Stimulated activated CD4-positive, alpha-beta T cell treated with anti-CD3 and anti-CD28 coated beads, Interleukin-1b, Interleukin-23, amount 100 ng/mL, for 1 hour (primary cell): ENCODE measurements at places on chromosomes 12 and 14.

DNA sequence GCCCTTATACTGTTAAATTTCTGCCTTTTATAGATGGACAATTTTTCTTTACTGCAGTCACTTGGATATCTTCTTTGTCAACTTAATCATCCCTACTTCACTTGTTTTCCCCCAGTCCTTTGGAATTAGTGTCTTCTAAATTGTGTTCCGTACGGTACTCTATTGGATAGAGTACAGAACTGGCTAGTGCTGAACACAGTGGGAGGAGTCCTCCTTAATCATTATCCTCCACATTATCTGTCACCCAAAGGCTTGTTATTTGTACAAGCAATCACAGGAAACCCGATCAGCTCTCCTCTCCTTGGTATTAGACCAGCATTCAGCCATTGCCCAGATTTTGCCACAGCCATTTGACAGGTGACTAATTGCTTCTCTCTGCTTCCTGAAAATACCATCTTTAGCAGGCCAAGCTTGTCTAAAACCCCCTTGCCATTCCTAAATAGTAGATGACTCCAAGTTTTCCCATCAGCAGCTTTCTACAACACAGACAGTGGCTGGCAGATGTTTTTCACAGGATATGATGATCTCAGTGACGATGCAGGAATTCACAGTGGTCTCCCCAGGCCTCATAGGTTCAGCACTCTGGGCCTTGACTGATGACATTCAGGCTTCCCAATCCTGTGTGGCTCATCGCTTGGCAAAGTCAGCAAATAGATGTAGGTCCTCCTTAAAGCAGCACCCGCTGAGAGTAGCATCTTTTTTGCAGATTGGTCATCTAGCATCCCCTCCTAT, 216.0 kb upstream of the RGS6 start:
- no peak for DNase-seq

GRCh38 chr12:104695453-104696148, 238.9 kb downstream of the CHST11 start:
- no peak for DNase-seq

DNA sequence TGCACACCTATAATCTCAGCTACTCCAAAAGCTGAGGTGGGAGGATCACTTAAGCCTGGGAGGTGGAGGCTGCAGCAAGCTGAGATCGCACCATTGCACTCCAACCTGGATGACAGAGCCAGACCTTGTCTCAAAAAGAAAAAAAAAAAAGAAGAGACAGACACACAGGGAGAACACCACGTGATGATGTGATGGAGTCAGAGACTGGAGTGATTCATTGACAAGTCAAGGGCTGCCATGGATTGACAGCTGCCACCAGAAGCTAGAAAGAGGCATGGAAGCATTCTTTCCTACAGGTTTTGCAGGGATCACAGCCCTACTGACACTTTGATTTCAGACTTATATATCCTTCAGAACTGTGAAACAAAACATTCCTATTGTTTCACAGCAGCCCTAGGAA, 3.5 kb upstream of the HCFC2 start:
- DNase-seq, result no peak

- no peak for DNase-seq
These were observed 54.8 kb downstream of the CEP83 start for GRCh38 chr12:94404854-94405253.

GRCh38 chr12:103728323-103728722, 112.7 kb downstream of the NT5DC3 start:
- DNase-seq, result no peak

- no peak for DNase-seq
These were observed 38.2 kb downstream of the WNK1 start for GRCh38 chr12:790608-791007.

- no peak for DNase-seq
These were observed 2.0 kb downstream of the NFKBIA start for GRCh38 chr14:35402323-35403113.

GRCh38 chr12:2003676-2004112, 563 bp downstream of the DCP1B start:
- no peak for DNase-seq

DNA sequence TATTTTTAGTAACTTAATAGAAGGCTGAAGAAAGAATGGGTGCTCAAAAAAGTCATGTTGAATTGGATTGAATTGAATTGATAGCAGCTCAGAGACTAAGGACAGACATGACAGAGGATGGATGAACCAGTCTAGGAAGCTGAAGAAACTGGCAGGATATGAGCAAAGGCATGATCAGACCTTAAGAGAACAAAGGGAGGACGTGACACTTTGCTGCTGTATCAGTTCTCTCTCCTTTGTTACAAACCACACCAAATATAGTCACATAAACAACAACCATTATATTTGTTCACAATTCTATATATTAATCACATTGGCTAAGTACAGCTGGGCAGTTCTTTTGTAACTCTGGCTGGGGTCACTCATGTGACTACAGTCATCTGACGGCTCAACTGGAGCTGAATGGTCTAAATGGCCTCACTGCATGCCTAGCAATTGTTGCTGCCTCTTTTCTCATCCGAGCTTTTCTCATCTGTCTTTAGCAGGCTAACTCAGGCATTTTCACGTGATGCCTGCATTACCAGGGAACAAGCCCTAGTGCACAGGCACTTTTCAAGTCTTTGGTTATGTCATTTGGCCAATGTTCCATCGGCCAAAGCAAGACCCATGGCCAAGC, 355.0 kb downstream of the ETNK1 start:
- DNase-seq, result no peak

GRCh38 chr14:98692832-98693231, 579.2 kb downstream of the BCL11B start:
- no peak for DNase-seq

- no peak for DNase-seq
These were observed 10.2 kb downstream of the GNG2 start for GRCh38 chr14:51870606-51871005.

DNA sequence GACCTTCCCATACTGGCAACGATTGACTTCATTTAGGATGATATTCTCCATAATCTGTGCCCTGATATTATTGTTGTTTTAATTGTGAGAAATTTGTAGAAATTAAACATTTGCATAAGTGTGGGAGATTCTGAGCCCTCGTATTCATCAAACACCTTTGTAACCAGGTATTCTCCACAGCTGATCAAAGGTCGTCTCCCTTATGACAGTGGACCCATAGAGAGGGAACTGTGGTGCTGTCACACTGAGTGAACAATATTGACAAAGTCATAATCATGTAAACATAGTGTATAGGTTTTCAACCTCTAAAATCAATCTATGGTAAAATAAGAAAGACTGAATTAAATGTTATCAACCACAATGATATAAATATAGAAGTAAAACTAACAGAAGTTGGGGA, 14.9 kb upstream of the PLEKHG3 start:
- no peak for DNase-seq

DNA sequence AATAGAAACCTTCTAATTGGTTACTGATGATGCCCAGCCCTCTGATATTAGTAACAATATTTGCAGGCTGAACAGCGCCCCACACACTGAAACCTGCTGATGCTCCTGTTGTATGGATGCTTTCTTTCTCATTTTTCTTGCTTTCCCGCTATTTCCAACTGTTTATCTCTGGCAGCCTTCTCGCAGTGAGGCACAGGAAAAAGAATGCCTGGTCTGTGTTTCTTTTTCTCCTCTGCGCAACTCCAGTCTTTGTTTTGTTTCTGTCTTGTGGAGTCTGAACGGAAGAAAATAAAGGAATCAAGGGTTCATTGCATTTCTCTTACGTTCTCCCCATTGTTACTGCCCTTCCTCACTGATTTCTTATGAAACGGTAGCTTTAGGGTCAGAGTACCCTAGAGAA, 451.2 kb downstream of the EGLN3 start:
- no peak for DNase-seq

DNA sequence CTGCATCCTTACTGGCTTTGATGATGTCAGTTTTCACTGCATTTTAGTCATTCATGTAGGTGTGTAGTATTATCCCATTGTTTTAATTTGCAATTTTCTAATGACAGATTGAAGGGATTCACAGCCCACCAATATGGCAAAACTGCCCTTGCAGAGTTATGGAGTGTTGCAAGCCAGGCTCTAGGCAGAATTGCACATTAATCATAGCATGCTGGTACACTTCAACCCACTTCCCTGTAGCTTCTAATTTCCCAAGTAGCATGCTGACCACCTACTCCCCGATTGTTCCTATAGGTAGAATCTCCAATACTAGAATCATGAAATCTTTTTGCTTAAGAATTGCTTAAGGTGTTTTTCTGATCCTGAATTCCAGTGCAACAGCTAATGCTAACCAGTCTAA, 5.2 kb upstream of the RNASE6 start:
- DNase-seq, result no peak

DNA sequence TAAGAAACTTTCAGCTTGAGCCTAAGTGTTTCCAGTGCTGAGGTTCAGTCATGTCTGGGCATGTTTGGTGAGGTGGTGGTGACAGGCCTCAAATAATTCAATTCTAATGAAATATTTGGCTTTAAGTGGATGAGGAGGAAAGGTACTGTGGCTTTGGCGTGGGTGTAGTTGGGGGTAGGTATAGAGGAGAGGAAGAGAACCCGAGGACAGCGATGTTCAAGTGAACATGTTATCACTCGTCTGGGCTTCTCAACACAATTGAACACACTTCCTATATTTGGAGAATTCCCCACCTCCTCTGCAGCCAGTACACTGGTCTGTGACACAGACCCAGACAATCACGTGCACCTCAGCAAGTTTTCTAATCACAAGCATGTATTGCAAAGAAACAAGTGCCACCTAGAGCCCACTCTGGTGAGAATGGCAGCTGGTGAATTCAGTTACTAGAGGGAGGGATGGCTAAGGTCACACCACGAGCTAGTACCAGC, 53.0 kb downstream of the IFNG-AS1 start:
- no peak for DNase-seq

DNA sequence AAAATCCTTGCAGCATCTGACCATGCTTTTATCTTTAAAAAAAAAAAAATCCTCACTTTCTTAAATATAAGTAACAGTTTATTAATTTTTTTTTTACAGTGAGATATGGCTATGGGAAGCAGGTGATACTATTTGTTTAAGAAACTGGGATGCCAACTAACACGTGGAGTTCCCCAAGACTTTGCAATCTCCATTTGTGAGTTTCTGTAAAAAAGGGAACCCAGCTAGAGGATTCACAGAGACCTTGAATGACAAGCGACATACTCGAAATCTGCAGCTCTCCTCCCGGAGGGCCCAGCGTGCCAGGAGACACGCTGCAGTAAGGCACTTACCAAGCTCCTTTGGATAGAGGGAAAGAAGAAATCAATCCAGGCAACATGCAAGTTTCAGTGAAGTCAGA, 30.1 kb downstream of the SLC15A4 start:
- DNase-seq, result no peak
